ENCODE measurements at places on chromosomes 6 and 20. TPM values are rescaled to one million over a fixed set of nuclear protein-coding genes. Genes with fewer than 3 reads are reported as not detected.

The SPINT4 gene
- total RNA-seq = not detected

The LSM14B gene
- total RNA-seq = 50.1 TPM

The PBOV1 gene
- total RNA-seq = not detected

The RIPOR2 gene
- 0.44 TPM for total RNA-seq

The CLDN20 gene
- total RNA-seq = not detected

The PRR18 gene
- not detected for total RNA-seq

The DUSP15 gene
- not detected for total RNA-seq

The ZSCAN16 gene
- total RNA-seq = 8.1 TPM

Data from PC-3 (cell line).